Cortex of kidney (tissue), 1 donor: ENCODE measurements at places on chromosomes 12 and 14.

GRCh38 chr14:24095271-24096068 is 1.4 kb downstream of the PCK2 start:
- no peak for DNase-seq

DNA sequence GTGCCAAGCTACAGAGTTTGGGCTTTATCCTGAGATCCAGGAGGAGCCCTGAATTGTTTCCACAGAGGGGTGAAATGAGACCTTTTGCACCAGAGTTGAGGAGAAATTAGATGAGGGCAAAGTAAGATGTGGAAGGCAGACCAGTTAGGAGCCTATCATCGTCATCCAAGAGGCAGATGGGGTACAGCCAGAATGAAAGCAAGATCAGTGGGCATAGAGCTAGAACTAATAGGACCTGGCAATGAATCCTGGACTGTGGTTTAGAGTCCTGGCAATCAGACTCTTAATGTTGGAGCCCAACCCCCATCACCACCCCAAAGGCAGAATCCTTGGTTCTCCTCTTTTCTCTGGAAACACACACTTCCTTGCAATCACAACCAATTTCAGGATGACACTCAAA is 166.6 kb upstream of the HMGA2 start:
- no peak for DNase-seq

DNA sequence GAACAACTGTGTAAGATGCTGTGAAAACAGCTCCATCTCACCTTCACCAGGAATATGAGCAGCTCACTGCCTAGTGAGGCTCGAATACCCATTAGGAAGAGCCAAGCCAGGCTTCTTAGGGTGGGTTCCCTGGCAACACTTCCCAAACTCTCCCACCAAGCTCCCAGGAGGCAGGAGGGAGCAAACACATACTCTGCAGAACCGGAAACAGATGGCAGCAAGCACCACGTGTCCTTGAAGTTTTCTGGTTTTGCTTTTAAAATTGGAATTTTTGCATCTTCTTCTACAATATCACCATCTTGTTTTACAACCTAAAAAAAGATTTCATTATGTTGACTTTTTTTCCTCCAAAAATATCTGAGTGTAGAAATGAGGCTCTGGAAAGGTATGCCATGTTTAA is 186.7 kb downstream of the ZFP36L1 start:
- no peak for DNase-seq

DNA sequence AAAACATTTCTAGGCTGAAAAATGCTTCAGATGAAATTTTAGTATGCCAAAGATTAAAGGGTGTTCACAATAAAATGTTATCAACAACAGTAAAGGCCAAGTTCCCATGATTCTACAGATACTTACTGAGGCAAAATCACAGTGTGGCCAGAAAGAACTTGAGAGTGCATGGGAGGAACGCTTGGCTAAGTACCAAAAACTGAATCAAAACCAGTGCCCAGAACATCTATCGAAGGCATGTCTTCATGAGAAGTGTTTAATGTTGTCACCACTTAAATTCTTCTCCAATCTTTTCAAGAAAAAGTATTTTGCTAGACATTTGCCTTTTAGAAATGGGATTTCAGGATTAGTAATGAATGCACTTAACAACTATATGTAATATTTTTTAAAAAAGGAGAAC is 41.5 kb downstream of the KIF21A start:
- DNase-seq = no peak

GRCh38 chr14:52080808-52081755 is 12.2 kb upstream of the NID2 start:
- DNase-seq = no peak

DNA sequence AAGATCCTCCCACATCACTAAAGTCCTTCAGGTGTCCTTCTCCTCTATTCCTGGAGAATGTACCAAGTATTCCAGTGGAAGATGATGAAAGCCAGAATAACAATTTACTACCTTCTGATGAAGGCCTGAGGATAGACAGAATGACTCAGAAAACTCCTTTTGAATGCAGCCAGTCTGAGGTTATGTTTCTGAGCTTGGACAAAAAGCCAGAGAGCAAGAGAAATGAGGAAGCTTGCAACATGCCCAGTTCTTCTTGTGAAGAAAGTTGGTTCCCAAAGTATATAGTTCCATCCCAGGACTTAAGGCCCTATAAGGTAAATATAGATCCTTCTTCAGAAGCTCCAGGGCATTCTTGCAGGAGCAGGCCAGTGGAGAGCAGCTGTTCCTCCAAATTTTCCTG is 54.6 kb upstream of the HELB start:
- no peak for DNase-seq

- DNase-seq = no peak
Measured at GRCh38 chr12:49189731-49190716, 1.1 kb upstream of the TUBA1A start.

DNA sequence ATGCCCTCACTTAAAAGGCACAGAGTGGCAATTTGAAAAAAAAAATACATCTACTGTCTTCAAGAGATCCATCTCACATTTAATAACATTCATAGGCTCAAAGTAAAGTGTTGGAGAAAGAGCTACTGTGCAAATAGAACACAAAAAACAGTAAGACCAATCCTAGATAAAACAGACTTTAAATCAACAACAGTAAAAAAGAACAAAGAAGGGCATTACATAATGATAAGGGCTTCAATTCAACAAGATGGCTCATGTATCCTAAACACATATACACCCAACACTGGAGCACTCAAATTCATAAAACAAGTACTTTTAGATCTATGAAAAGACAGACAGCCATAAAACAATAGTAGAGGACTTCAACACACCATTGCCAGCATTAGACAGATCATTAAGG is 93.6 kb upstream of the PCED1B start:
- no peak for DNase-seq

GRCh38 chr14:63209160-63209559 is 4.9 kb downstream of the RHOJ start:
- DNase-seq = no peak

DNA sequence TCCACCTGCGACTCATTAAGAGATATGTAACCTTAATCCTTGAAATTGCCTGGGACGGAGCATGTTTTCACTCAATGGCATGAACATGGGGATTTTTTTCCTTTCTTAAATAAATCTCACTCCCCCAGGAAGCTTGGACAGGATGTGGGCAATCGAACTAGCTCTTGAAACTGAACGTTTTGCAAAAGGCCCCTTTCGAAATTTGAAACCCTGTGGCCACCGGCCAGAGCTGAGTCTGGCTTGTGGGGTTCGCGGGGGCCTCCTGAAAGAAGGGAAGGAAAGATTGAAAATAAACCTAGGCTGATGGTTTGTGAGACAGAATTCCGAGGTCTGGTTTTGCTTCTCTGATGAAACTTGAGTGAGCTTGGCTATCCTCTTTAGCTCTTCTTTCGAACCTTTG is 101.4 kb upstream of the RTL1 start:
- no peak for DNase-seq

DNA sequence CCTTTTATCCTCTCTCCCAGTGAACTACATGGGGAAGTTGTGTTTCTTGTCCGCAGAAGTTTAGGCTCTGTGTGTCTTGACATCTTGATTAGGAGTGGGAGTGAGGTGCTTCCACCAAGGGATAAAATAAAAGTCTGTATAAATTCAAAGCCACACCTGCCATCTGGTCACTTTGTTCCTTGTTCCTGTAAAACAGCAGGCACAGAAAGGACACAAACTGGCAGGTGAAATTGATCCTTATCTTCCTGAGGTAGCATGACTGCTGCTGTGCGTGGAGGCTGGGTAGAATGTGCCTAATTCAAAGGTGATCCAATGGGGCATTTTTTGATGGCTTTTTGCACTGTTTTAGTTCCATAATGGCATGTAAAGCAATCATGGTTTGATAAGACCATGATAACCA is 104.3 kb upstream of the KITLG start:
- no peak for DNase-seq
